ENCODE measurements at places on chromosomes 1 and 21.

DNA sequence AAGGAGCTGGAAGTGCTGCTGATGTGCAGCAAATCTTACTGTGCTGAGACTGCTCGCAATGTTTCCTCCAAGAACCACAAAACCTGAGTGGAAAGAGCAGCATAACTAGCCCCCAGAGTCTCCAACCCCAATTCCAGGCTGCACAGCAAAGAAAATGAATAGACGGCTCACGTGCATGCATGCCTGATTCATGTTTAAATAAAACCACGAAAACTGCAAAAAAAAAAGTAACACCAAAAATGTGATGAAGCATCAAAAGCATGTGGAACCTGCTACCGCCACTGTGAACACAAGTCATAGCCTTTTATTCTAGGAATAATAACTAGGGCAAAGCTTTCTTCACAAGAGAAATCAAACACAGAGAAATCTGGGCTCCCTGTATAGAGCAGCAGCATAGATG is 9.6 kb upstream of the TRNP1 start:
- no peak for DNase-seq

- no peak for DNase-seq
These were observed 369.4 kb downstream of the TBX15 start for GRCh38 chr1:118618618-118619340.

- DNase-seq = no peak
These were observed 237.0 kb upstream of the SGIP1 start for GRCh38 chr1:66296951-66297350.

GRCh38 chr1:47309427-47309826 is 4.5 kb downstream of the STIL start:
- DNase-seq = no peak

- no peak for DNase-seq
These were observed 7.1 kb downstream of the ERVH48-1 start for GRCh38 chr21:42918291-42918690.

- DNase-seq = no peak
These were observed 19.8 kb downstream of the RO60 start for GRCh38 chr1:193079187-193079586.

DNA sequence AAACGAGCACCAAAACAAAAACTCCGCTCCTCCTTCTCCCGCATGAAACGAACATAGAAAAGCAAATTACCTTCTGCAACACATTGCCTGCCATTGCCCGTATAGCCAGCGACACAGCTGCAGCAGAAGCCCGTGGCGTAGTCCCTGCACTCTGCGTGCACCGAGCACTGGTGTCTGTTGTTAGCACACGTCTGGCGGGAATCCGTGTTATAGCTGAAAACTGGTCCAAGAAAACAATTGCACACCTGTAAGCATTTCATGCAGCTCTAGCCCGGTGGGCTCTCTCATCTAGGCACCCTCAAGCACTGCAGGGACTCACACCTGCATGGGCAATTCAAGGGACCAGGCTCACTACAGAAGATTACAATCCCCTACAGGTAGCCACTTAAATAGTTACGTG is 26.9 kb downstream of the NID1 start:
- no peak for DNase-seq

DNA sequence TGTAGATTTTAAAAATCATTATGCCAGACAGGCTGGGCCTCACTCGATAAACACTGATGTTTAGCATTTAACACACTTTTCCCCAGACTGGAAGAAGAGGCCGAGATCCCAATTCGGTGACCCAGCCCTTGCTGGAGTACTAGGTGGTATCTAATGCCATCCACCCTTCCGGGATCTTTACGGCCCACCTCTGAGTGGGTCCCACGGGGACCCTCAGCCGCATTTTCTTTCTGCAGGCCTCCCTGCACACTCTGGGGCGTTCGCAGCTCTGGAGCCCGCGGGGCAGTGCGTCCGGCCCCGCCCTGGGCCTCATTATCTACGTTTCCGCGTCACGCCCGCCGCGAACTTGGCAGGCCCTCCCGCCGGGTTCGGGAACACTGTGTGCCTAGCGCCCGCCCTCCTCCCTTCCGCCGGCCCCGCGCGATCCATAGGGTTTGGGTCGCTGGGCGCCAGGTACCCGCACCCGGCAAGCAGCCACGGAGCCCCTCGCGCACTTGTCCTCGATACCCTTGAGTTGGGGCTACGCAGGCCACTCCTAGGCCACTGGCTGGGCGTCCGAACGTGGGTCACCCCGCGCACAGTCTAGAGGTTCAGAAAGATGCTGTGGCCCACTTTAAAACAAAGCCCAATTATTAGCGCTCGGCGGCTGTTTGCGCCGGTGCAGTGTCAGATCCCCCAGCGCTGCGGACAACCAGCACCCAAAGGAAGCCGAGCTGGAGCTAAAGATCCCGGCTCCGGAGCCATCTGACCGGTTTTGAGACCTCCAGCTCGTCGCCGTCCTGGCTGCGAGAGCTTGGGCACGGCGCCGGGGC is 950 bp upstream of the EVA1C start:
- DNase-seq = no peak

DNA sequence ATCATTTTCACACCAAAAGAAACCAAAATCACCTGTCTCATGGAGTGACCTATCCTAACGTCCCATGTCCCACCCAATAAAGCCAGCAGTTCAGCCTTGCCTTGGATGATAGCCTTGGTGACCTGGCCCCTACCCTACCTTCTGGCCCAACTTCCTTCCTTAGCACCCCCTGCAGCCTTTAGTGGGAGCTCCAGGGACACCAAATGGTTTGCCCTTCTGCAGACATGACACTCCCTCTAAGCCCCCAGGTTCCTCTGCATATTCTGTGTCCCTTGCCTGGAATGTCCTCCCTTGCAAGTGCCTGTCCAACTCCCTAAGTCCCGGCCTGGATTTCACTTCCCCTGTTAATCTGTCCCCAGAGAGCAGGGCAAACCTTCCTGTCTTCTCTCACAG is 2.2 kb downstream of the SLFNL1 start:
- no peak for DNase-seq

DNA sequence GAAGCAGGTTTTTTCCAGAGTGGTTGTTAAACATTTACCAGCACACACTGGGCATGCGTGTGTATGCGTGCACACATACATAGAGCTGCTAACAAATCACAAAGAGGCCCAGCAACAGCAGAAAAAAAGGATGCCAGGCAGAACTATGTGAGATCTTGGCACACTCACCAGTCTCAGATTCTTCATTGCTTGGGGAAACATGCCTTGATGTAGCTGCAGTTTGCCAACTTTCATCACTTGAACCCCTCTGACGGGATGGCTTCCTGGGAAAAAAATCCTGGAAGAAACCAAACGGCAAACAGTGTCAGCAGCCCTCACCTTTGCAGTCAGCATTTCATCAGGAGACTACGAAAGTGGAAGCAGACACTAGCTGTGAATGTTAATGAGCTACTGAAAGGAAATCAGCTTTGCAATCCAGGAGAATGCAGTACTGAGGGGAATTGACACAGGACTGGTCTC is 609.1 kb downstream of the KIF26B start:
- no peak for DNase-seq

DNA sequence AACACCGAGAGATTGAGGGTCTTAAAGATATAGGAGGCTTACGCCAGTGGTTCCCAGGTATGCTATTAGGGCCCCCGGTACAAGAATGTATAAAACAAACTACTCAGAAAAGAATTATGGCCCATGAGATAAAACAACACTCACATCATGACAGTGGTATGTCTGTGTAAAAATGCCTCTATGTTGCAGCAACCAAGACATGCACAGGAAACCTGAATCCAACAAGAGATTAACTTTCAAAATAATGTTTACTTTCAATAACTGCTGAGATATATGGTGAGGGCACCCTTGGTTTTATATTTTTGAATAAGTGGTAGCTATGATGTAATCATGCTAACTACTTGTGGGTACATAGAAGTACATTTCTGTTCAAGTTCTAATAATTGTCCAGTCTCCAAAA is 74.9 kb downstream of the PUM1 start:
- no peak for DNase-seq
